Activated naive CD8-positive, alpha-beta T cell treated with anti-CD3 and anti-CD28 coated beads for 36 hours (primary cell): ENCODE measurements at places on chromosomes 12 and 14. TPM values are rescaled to one million over a fixed set of nuclear protein-coding genes. Genes with fewer than 3 reads are reported as not detected.
A peak's percentile ranks its signal among the peaks of the same experiment; 100 is the strongest.

GRCh38 chr12:107788690-107789458, 14.4 kb downstream of the ASCL4 start:
- DNase-seq: no peak

The GPRC5A gene
- total RNA-seq: 0.27 TPM

GRCh38 chr14:72594099-72594901, 299.6 kb downstream of the DPF3 start:
- DNase-seq: peak; percentile 32

- DNase-seq: no peak
Observed at GRCh38 chr14:89231426-89232113, 185.5 kb downstream of the FOXN3 start.

DNA sequence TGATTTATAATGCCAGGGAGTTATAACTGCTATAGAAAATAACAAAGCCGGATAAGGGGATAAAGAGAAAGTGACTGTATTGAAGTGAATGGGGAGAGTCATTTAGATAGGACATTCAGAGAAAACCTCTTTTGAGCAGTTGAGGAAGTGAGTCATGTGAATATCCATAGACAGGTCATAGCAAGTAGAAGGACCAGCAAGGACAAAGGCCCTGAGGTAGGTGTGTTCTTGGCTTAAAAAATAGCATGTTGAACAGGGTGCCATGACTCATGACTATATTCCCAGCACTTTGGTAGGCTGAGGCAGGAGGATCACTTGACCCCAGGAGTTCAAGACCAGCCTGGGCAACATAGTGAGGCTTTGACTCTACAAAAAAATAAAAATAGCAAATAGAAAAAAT, 51.5 kb upstream of the RAP1B start:
- no peak for DNase-seq

DNA sequence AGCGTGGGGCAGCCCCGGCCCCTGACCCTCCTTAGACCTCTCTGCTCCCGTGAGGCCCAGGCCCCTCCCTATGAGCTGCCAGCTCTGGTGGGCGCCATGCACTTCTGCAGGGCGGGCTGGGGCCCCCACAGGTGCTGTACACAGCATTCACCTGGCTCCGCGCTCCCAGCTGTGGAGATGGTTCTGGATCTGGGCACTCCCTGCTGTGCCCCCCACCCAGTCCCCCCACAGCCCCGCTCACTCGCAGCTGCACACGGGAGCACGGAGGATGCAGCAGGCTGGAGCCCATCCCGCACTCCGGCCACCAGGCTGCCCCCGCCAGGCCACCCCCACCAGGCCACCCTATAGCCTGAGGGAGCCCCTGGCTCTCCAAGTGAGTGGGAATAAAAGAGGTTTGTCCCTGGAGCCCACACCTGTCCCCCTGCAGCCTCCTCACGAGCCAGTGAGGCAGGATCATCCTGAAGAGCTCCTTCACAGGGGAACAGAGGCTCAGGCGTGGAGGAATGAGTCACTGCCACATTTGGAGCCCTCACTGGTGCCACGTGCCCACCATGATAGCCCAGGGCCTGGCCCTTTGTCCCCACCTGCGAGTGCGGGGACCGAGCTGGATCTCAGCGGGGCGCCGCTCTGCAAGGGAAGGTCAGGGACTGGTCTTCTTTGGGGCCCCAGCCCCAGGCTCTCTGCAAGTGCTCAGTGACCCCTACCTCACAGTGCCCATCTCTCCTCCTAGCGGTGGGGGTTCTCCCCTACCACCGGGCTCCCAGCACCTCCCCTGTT, 1.9 kb downstream of the ADSS1 start:
- DNase-seq: no peak

The INSM2 gene
- total RNA-seq: not detected

- DNase-seq: no peak
Observed at GRCh38 chr14:23481979-23482822, 12.7 kb downstream of the NGDN start.

DNA sequence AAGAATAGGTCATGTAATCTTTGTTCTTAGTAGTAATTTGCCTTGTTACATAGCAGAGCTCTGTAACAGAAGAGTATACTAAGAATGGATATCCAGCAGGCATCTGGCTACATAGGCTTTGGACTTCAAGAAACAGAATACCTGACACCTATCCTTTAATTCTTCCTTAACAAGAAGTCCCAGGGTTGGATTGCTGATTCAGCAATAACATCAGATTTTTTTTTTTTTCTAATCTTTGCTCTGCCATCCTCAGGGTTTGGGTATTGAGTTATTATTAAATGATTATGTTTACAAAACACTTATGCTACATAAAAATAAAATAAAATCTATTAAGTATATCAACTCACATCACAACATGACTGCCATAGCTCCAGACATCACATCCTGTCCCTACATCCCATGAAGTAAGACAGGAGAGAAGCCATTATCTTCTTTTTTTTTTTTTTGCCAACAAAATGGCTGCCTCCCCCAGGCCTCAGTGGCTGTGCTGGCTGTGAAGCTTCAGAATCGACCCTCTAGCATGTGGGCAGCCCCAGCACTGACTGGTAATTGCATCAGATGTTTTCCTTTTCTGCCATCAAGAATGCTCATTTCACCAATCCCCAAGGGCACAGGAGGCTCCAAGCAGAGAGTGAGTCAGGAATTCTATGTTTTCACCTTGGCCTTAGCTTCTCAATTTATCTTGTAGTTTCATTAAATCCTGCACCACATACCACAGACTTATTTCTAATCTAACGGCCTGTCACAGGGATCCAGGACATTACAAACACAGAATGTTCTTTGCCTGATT, 186.2 kb downstream of the DICER1 start:
- no peak for DNase-seq

The SARNP gene
- 104 TPM for total RNA-seq

- no peak for DNase-seq
Observed at GRCh38 chr12:47282206-47282605, 202.4 kb upstream of the AMIGO2 start.

- no peak for DNase-seq
Observed at GRCh38 chr14:67666750-67667449, 7.5 kb downstream of the VTI1B start.

DNA sequence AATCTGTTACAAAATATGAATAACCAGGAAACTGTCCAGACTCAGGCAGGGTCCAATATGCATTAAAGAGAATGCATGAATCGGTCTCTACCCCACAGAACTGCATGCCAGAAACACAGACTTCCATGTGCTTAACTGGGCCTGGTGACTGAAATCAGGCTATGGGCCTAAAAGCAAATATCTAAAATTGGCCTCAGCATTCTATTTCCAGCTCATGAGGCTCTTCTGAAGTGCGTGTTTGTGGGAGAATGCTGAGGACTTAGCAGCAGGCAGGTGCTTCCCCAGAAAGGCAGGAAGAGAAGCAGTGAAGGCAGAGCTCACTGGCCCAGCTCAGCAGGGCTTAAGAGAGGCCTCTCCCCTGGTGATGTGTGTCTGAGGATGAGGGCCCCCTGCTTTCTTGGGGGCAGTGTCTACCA, 48.5 kb downstream of the ADGRD1 start:
- no peak for DNase-seq

DNA sequence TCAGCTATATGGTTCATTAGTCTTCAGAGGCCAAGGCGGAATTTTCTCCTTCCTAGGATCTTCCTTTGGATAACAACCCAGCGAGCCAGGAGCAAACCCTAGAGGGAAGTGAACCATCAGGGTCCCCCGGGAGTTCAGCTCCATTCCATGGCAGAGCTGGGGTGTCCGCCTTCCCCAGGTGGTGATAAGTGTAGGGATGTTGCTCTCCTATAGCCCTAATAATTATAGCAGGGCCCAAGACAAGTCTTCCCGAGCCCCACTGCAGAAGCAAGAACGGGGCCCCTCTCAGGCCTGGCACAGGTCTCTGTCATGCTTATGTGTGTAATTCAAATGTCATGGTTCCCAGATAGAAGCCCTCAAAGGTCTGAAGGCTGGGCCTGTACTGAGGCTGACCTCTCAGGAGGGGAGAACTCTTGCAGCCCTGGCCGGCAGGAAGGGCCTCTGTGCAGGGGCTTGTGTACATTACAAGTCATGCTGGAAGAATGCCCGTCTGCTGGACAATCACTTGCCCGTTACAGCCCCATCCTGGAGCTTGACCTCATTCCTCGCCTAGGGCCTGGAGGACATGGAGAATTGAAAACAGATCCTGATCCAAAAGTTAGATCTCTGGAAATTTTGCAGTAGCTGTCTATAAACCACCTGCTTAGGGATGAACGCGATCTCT, 17.3 kb downstream of the LRTM2 start:
- no peak for DNase-seq

GRCh38 chr12:29317556-29318363, 63.2 kb downstream of the ERGIC2 start:
- DNase-seq: peak; percentile 14

The SIX1 gene
- not detected for total RNA-seq

The COL2A1 gene
- total RNA-seq: not detected

The PRICKLE1 gene
- 0.14 TPM for total RNA-seq

The LMO3 gene
- not detected for total RNA-seq

DNA sequence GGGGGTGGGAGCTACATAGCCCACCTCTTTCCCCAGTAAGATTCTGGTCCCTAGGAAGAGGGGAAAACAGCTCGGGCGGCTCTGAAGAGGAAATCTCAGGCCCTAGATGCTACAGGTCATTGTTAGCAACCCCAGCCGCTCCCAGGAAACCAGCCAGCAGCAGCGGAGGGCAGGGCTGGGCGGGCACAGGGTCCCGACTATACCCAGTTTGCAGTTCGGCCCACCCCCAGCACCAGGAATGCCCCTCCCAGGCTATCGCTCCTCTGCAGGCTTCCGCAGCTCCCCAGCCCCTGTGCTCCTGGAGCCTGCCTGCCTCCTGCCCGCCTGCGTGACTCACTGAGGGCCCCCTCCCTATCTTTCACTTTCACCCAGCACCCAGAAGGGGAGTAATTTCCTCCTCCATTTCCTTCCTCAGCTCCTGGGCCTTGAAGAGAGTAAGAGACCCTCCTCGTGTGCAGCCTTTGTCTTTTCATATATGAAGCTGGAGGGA, 27.2 kb upstream of the PNMA1 start:
- peak; percentile 81 for DNase-seq

GRCh38 chr12:52391618-52392002, 6.2 kb upstream of the KRT84 start:
- no peak for DNase-seq

The SERPINA9 gene
- total RNA-seq: not detected

- DNase-seq: no peak
Observed at GRCh38 chr14:94650806-94651805, 38.9 kb downstream of the SERPINA3 start.

- DNase-seq: no peak
Observed at GRCh38 chr12:111327474-111327873, 41.4 kb downstream of the PHETA1 start.

The OR6J1 gene
- not detected for total RNA-seq

The ACOT4 gene
- 2.0 TPM for total RNA-seq

DNA sequence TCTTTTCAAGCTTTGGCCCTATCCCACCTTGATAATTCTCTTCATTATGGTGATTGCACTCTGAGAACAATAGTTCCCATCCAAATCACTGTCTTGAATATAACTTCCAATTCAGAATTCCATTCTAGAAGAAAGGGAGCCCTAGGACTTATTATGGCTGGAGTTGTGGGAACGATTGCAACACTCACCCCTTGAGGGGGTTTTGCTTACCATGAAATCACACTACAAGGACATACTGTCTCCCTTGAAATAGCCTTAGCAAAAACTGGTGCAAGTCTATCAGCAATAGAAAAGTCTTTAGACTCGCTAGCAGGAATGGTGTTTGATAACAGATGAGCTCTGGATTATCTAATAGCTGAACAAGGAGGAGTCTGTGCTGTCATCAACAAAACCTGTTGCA, 31.4 kb upstream of the OXA1L start:
- no peak for DNase-seq

The SYCP3 gene
- 0.22 TPM for total RNA-seq

DNA sequence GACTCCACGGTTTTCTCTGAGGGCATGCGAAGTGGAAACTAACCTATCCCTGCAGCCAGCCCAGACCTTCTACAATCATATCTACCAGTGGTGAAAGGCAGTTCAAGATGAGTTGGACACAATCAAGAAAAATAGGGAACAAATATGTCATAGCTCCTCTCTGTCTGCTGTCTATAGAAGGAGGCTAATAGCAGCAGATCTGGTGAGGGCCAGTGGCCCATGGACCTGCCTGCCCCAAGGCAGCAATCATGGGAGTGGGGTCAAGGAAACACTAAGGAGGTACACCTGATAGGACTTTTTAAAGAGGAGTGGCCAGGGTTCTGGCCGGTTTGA, 149.5 kb downstream of the PRKCH start:
- no peak for DNase-seq

DNA sequence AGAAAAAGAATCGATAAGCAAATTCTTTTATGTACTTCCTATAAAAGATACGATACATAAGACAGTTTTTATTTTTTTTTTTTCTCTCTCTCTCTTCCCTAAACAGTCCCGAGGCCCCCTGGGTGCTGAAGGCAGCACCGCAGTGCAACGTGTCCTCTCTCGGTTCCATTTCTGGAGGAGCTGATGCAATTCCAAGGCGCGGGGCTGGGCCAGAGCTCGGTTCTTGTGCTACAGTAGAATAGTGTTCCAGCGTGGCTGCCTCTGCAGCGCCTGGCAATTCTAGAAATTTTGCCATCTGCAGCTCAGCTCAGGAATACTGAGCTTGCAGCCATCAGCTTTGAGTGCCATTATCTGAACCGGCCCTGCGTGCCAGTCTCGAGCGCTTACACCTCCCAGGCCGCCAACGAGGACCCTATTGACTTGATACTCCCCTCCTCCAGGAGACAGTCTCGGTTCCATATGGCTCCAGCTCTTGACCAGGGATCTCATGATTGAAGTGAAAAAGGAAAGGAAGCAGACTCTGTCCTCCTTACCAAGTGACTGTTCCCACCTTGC, 630 bp downstream of the ALDH1L2 start:
- DNase-seq: peak; percentile 33

GRCh38 chr12:24200010-24200409, 250.5 kb upstream of the SOX5 start:
- no peak for DNase-seq

DNA sequence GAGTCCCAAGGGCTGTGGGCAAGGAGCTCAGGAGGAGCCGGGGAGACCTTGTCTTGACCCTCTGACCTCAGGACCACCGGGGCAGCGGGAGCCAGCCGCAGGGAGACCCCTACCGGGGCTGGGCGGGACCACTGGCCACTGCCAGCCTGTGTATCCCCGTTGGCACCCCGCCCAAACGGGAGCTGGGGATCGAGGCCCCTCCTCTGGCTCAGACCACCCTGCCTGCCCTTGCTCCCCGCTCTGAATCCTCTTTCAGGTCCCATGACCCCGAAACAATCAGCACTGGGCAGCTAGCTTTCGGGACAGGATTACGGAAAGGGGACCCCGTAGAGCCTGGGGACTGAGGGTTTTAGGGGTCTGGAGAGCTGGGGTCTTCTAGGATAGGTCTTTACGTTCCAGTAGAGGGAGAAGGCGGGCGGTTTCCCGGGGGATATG, 1.3 kb downstream of the GLI1 start:
- no peak for DNase-seq

GRCh38 chr12:108483213-108484059, 31.6 kb upstream of the FICD start:
- DNase-seq: no peak

- DNase-seq: no peak
Observed at GRCh38 chr14:100915560-100915959, 12.0 kb upstream of the RTL1 start.

- DNase-seq: peak; percentile 36
Observed at GRCh38 chr14:22980672-22981089, 1.7 kb downstream of the AJUBA start.

The PSMB11 gene
- not detected for total RNA-seq

The PTGER2 gene
- total RNA-seq: 23.3 TPM

GRCh38 chr12:57902478-57902969, 38.8 kb upstream of the ATP23 start:
- DNase-seq: no peak

The TAS2R43 gene
- 0.29 TPM for total RNA-seq

GRCh38 chr14:88326352-88327103, 3.5 kb upstream of the KCNK10 start:
- DNase-seq: no peak

The OVCH1 gene
- not detected for total RNA-seq

The HSPB8 gene
- total RNA-seq: not detected
